ENCODE measurements at places on chromosomes 16 and 17.

GRCh38 chr16:73400951-73401350 is 353.0 kb upstream of the ZFHX3 start:
- no peak for DNase-seq

GRCh38 chr17:78610951-78611511 is 33.8 kb upstream of the DNAH17 start:
- DNase-seq, result no peak

GRCh38 chr17:72126575-72127486 is 6.0 kb downstream of the SOX9 start:
- DNase-seq, result peak; percentile 64

DNA sequence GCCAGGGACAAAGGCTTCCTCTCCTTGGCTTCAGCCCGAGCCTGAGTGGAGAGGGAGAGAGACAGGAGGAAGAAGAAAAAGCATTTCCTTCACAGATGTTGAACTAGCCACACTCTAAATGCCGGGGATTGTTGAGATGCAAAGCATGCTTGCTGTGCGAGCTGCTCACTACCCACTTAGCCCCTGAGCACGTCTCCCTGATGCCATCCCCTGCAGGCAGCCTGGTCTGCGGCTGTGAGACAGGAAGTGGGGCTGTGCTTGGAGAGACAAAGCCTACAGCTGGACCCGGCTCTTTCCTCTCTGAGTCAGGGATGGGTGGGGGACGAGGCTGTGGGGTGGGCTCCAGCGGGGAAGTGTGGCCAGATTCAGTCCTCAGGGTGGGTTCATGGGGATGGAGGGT is 13.7 kb downstream of the WNT9B start:
- no peak for DNase-seq

DNA sequence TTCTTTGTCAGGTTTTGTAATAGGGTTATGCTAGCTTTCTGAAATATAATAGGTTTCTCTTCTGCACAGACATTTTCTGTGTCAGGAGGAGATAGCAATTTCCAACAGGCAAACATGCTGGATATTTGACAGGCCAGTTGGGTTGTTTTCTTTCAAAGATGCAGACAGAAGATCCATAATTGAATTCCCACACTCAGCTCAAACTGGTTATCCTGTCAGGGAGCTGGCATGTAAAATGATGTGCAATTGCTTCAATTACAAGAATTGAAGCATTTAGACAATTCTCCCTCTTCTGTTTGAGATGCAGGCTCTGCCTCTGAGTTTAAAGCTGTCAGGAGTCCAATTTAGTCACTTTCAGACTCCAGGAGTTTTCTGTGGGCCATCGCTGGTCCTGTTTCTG is 146.2 kb upstream of the ZKSCAN2 start:
- DNase-seq, result no peak

- DNase-seq, result no peak
Measured at GRCh38 chr16:66952430-66953110, 8.5 kb upstream of the CES3 start.

Data from T1000 (cell line).